ENCODE measurements at places on chromosomes 4 and X.

GRCh38 chr4:54445866-54446265 is 211.9 kb upstream of the KIT start:
- DNase-seq: no peak

DNA sequence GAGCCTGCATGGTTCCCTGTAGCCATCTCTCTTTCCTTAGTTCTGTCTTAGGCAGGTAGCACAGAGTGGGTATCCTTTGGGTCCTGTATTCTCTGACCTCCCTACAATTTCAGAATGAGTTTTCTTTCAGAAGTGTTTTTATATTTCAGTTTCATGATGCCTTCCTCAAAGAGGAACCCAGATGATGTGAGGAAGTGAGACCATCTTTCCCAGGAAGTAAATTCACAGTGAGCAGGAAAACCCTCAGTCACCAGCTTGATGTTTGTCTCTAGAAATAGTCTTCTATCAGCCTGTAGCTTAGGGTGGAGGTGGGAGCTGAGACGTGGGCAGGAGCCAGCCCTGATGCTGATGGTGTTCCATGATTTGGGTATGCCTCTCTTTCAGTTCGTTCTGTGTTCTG is 16.9 kb downstream of the PLAC1 start:
- no peak for DNase-seq

DNA sequence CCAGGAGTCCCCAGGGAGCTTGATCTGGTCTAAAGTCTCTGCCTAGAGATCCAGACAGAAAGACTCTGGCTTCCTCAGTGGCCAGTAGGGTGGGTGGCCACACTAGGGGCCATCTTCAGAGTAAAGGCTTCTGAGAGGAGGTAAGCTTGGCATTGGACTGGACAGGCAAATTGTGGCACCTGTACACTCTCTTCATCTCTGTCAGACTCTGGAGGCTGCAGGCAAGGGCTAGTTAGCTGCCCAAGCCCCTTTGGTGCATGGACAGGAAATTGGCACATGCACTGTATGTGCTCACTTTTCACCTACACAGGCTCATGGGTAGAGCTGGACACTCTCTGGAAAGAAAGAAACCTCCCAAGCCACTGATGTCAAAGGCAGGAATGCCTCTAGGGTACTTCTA is 142.8 kb downstream of the PJA1 start:
- DNase-seq: no peak

DNA sequence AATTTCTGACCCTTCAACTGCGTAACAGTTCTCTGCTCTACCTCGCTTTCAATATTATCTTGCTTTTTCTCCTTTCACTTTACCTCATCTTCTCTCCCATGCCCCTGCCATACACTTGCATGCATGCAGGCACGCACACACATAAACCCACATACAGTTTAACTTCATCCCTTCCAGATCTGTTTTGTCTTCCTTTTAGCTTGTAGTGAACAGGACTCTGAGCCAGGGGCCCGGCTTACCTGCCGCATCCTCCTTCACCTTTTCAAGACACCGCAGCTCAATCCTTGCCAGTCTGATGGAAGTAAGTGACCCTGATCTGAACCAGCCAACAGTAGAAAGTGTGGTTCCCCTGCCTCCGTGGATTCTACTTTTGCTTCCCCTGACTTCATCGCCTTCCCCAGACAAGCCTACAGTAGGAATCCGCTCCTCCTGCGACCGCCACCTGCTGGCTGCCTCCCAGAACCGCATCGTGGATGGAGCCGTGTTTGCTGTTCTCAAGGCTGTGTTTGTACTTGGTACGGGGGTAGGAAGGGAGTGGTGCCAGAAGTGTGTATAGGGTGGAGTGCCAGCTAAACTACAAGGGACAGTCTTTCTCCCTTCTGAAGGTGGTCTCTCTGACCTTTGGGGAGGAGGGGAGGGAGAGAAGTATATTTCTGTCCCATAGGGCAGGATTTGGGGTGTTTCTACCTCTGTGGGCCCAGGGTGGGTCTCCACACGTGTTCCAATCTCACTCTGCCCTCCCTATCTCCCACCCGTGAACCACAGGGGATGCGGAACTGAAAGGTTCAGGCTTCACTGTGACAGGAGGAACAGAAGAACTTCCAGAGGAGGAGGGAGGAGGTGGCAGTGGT is 10.7 kb downstream of the MED12 start:
- peak; percentile 68 for DNase-seq

GRCh38 chr4:52374877-52375276 is 284.2 kb downstream of the USP46 start:
- no peak for DNase-seq

DNA sequence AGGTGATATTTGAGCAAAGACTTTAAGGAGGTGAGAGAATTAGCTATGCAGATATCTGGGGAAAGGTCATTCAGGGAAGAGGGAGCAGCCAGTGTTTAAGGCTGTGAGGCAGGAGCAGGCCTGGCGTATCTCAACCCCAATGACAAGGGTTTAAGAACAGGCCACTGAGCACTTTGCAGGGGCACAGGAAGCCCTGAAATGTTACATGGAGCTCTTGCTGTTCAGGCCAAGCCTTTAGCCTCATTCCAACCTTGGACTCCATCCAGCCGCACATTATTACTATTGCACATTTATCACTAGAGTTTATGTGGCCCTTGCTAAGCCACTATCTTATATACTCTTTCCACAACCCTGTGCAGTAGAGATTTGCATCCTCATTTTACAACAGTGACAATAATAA is 114.0 kb downstream of the EFNB1 start:
- DNase-seq: no peak

DNA sequence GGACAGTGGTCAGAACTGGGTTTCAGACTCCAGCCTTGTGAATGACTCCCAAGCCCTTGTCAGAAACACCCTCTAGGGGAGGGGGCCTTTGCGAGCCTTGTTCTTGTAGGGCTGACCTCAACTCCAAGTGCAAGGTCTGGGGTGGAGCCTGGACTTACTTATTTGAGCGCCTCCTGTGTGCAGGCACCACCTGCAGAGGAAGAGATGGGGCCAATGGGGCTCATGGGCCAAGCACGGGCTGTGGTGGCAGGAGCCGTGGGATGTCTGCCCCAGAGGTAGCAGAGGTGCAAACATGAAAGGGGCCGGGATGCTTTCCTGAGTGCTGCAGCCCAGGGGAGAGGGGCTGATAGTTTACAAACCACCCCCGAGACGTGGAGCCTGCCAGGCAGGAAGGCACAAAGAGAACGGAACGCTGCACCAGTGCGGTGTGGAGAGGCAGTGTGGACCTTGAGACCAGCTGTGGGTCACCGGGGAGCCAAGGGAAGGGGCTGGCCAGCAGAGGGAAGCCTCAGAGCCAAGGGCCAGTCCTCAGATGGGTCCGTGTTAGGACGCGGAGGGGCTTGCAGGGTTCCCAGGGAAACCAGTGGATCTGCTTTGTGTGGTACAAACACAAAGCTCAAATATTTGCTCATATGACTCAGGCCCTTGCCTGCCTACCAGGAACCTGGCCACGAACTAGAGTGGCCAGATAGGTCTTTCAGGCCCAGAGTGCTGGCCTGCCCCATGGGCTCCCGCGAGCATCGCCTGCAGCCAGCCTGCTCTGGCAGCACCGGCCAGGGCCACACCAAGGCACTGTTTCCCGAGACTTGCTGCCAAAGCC is 8.7 kb upstream of the TADA2B start:
- no peak for DNase-seq

- DNase-seq: no peak
Measured at GRCh38 chrX:124747295-124747694, 400.9 kb downstream of the SH2D1A start.

GRCh38 chr4:169604131-169604900 is 8.1 kb downstream of the NEK1 start:
- DNase-seq: no peak

DNA sequence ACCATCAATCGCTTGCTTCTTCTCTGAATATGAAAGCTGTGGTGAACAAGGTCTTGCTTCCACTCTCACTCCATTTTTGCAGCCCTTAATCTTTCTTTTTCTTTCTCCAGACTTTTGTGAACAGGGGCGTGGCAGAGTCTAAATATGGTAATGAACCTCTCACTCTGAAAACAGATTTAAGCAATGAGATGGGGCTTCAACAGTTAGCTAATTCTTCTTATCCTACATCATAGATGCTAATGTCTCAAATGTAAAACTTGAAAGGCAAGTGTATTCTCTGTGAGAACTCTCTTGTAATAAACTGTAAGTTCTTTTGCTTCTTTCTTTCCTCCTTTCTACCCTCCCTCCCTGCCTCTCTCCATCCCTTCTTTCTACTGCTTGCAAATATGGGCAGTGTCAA is 106.5 kb upstream of the ANK2 start:
- DNase-seq: no peak

- no peak for DNase-seq
Measured at GRCh38 chrX:38975368-38975942, 174.2 kb downstream of the MID1IP1 start.

DNA sequence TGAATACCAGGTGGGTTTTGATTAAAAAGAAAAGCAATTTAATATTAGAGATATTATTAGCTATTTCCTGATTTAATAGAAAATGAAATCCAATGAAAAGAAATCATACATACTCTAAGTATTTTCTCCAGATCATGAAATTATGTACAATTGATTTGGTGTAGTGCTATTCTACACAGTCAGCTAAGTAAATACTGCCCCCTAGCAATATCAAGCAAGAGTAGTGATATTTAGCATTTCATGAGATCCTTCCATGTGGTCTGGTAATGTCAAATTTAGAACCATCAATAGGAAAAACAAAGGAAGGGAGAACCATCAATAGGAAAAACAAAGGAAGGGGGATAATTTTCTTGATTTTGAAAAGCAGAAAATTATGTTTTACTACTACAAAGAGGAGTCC is 114.6 kb downstream of the TBCK start:
- DNase-seq: no peak

- DNase-seq: no peak
Measured at GRCh38 chrX:16839852-16840460, 30.2 kb downstream of the RBBP7 start.

DNA sequence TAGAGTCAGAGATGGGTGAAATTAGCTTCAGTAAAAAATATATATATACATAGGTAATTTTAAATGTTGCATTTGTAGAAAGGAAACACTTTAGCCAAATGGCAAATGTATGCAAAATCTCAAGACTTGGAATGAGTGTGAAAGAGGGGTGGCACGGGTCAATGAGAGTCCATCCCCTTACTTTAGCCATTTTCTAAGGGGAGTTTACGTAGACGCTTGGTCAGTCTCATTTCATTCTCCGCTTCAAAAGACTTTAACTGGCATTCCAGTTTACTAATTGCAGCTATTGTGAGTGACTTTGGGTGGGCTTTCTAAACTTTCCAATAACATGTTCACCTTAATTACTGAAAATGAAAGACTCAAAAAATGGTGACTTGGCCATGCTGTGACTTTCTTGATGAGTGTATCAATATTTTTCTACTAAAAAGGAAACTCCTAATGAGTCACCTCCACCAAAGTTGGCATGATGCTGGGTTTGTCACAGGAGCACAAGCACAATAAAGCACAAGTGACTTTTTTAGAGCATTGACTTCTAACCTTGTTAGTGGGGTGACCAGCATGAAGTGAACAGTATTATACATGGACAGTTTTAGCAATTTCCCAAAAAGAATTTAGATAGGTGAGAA is 356.0 kb upstream of the RASGEF1B start:
- DNase-seq: peak; percentile 8

DNA sequence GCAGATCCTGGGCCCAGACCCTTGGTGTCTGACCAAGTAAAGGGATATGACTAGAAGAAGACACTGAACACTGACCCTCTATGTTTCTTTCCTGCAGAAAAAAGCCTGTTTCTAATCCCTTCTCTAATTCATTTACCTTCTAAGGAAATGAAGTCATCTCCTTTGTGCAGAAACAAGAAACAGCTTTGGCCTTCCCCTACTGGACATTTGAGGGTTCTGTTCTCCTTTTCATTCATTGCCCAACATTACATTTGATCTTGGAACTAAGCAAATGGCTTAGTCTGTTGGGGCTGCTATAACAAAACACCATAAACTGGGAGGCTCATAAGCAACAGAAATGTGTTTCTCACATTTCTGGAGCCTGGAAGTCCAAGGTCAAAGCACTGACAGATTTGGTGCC is 20.0 kb downstream of the HCCS start:
- no peak for DNase-seq

- no peak for DNase-seq
Measured at GRCh38 chrX:40420899-40421729, 159.7 kb upstream of the ATP6AP2 start.

DNA sequence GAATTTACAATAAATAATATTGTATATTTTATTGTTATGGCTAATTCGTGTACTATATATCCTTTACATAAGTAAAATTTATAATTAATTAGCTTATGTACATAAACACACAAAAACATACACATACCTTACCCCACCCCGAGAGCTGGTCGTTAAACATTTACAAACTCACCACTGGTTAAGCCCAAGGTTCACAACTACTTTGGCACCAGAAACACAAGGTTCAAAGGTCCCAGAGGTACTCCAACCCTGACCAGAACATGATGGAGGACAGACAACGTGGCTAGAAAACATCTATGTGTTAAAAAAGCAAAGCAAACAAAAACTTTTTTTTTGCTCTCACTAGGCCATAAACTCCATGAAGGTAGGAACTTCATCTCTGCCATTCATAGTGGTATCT is 37.7 kb downstream of the SLC25A5 start:
- no peak for DNase-seq

GRCh38 chr4:11286533-11286932 is 142.2 kb downstream of the HS3ST1 start:
- no peak for DNase-seq

DNA sequence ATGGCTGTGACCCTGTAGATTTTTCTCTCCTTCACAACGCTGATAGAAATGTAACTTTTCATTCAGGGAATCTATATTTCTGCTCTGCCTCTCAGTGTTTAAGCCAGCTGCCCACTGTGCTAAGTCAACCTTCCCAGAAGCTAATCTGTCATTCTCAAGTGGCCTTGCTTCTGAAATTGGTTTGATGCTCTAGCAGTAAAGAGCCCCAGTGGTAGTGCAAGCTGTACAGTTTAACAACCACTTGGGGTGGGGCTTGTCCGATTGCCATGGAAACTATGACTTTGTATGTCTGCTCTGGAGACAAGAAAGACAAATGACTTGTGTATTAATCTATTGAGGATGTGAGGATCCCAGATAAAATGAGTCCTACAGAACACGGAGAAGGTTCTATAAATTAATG is 620.9 kb upstream of the GALNT7 start:
- no peak for DNase-seq

GRCh38 chrX:118261151-118261550 is 84.8 kb upstream of the WDR44 start:
- no peak for DNase-seq

DNA sequence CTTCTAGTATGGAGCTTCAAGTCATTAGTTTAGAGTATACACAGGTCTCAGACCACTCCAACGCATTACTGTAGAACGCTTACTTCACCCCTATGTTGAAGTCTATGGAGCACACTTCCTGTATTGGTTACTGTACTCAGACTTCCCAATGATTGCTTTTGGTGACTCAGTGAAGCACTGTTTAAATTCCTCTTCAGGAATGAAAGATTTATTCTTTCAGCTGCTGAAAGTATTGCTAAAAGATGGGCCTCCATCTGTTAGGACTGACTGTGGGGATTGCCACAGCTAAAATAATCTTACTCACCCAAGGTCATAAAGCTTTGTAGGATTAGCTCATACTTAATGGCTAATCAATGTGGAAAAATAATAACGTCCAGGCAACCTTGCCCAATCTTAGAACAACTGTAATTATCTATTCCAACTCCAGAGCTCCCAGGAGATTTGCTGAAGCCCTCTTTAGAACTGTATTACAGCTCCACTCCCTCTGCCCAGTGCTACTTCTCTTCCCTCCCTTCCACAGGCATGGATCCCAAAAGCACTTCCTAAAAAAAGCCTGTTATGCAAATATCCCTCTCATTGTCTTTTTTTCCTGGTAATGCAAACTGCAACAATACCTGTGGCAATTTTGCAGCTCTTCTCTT is 281.9 kb upstream of the HS3ST1 start:
- no peak for DNase-seq
